ENCODE measurements at places on chromosomes 13 and 19.

- no peak for DNase-seq
These were observed 12.2 kb downstream of the UPF1 start for GRCh38 chr19:18843960-18844359.

GRCh38 chr19:22422211-22422610, at the start of gene ZNF98:
TSS of gene ZNF98 (minus strand) at chr19:22422346. CDS start at chr19:22422224, 122 bp downstream.
- peak; percentile 6 for DNase-seq

DNA sequence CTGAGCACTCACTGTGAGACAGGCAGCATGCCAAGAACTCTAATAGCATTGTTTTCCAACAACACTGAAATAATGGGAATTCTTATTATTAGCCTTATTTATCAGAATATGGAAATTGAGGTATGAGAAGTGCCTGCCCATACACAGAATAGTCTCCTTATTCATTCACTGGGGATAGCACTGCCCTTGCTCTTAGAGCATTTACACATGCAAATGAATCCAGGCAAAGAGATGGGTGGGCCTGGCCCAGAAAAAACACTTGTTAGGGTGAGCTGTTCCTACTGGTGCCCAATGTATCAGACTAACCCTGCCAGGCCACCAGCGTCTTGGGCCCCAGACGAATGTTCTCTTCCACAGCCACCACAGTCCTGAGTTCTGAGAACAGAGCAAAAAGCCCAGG, 112.9 kb downstream of the TUBA3C start:
- DNase-seq: no peak

DNA sequence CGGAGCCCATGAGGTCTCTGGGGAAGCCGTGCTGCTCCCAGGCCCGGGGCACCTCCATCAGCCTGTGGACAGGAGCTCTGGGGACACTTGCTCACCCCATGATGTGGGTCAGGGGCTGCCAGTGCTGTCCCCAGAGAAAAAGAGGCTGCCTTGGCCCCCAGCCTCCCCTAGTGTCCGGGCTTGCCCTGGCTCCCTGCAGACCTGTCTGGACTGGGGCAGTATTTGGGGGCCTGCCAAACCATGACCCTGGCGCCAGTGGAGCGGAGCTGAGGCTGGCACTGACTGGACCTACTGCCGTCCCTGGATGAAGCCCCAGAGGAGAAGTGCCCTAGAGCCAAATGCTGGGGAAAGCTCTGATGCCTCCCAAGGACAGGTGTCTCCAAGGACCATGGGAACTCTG, 30.4 kb downstream of the ELAVL1 start:
- DNase-seq: peak; percentile 23

DNA sequence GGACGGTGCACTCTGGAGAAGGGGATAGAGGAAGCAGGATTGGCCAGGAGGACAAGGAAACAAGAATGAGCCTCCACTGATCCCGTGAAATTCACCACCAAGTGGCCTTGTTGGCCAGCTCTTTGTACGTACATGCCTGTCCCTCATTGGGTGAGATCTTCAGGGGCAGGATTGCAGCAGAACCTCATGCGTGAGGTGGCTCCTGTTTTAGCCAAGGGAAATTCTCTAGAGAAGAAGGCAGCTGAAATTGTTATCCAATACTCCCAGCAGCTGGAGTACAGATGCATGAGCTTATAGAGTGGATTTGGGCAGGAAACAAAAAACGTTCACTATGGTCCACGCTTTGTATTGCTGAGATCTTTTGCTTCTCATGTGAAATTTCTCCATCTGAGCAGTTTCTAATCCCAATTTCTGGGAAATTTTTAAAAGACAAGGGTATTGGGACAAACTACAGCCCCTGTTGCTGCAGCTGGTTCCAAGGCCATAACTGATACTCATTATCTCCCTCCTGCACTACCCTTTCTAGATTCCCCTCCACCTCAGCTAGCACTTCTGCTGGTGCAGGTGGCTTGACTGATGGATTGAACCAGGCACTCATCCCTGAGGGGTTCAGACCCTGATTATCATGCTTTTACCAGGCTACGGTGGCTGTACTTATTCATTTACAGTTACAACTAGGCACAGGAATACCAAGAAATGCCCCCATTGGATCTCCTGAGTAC, 3.9 kb upstream of the RNF6 start:
- DNase-seq: no peak

GRCh38 chr13:25707726-25708125, 336.0 kb downstream of the ATP8A2 start:
- DNase-seq: no peak

- DNase-seq: peak; percentile 58
These were observed 564 bp downstream of the HS6ST3 start for GRCh38 chr13:96090240-96091101.

GRCh38 chr13:98370806-98371515, 193.9 kb upstream of the RNF113B start:
- DNase-seq: peak; percentile 75

GRCh38 chr19:39328046-39328705, 7.5 kb upstream of the LRFN1 start:
- DNase-seq: peak; percentile 86

GRCh38 chr19:53904909-53905308, 4.2 kb upstream of the CACNG7 start:
- no peak for DNase-seq

DNA sequence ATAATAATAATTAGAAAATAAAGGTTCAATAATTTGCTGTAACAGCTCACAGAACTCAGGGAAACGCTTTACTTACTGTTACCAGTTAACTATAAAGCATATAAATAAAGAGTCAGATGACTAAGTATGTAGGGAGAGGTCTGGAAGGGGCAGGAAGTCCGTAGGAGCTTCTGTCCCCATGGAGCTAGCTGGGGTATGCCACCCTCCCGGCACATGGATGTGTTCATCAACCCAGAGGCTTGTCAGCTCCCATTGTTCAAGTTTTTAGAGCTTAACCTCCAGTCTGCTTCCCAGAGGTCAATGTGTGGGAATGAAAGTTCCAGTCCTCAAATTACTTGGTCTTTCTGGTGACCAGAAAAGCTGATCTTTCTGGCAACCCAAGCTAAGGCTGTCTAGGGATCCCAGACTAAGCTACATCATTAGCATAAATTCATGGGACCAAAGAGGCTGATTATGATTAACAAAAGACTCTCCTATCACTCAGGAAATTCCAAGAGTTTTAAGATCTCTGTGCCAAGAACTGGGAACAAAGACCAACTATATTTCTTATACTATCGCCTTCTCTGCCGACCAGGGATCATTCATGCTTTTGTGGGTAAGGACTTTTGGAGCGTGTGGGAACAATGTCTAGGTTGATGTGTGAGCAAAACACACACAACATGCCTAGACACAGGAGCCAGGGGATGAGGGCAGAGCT, 31.7 kb upstream of the ZNF507 start:
- no peak for DNase-seq

DNA sequence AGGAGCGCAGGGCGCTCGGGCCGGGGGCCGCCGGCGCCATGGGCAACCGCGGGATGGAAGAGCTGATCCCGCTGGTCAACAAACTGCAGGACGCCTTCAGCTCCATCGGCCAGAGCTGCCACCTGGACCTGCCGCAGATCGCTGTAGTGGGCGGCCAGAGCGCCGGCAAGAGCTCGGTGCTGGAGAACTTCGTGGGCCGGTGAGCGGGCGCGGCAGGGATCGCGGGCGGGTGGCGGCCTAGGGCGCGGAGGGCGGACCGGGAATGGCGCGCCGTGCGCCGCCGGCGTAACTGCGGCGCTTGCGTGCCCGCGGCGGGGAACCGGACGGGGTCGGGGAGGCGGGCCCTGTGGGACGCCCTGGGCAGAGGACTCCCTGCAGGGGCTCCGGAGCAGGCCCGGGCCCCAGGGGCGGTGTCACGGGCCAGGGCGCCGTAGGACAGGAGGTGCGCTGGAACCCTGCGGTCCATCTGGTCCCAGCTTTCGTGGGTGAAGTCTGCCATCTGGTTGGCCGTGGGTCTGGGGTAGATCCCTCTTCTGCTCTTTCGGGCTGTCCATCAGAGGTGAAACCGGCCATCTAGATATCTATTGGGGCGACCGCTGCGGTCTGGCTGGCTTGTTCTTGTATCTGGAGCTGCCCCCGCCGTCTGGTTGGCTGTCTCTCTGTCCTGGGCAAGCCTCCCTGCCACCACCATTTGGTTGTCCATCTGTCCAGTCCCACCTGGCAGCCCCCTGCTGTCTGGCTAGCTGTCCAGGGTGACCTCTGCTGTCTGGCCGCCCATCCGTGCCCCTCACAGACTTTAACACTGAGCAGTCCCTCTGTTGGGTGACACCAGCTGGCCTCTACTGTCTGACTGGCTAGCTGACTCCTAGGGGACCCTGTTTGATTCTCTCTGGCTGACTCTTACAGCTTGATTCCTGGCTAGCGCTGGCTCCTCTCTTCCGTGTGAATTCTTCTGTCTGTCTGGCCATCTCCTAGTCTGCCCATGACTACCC, 622 bp downstream of the DNM2 start:
- peak; percentile 74 for DNase-seq

DNA sequence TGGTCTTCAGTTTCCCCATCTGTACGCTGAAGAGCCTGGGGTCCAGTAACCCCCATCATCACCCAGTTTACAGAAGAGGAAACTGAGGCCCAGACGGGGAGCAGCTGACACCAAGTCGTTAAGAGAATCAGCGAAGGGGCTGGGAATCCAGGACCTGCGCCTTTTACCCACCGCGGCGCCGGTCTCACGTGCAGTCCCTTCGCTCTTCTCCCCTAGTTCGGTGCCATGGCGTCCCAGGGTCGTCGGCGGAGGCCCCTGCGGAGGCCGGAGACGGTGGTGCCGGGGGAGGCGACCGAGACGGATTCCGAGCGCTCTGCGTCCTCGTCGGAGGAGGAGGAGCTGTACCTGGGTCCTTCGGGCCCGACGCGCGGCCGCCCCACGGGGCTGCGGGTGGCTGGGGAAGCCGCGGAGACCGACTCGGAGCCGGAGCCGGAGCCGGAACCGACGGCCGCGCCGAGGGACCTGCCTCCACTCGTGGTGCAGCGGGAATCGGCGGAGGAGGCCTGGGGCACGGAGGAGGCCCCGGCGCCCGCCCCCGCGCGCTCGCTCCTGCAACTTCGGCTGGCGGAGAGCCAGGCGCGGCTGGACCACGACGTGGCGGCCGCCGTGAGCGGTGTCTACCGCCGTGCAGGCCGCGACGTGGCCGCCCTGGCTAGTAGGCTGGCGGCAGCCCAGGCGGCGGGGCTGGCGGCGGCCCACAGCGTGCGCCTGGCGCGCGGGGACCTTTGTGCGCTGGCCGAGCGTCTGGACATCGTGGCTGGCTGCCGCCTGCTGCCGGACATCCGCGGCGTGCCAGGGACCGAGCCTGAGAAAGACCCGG, 698 bp downstream of the BLOC1S3 start:
- peak; percentile 71 for DNase-seq

DNA sequence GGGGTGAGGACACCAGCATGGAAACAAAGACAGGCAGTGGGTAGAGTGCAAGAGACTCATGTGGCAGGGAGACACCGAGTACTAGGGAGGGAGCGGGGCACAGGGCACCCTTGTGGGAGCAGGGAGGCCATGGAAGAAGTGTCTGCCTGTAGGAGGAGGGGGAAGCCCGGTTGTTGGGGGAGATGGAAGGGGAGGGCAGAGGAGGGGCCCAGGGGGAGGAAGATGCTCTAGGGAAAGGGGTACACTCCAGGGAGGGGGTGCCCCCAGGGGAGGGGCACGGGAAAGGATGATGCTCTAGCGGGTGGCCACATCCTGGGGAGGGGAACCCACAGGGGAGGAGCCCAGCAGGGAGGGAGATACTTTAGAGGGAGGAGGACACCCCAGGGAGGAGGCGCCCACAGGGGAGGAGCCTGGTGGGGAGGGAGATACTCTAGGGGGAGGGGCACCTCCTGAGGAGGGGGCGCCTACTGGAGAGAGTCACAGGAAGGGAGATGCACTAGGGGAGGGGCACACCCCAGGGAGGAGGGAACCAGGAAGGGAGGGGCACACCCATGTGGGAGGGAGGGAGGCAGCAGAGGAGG, 24.9 kb downstream of the CPAMD8 start:
- no peak for DNase-seq

- DNase-seq: no peak
These were observed 371.1 kb downstream of the PCDH9 start for GRCh38 chr13:66859078-66859477.

DNA sequence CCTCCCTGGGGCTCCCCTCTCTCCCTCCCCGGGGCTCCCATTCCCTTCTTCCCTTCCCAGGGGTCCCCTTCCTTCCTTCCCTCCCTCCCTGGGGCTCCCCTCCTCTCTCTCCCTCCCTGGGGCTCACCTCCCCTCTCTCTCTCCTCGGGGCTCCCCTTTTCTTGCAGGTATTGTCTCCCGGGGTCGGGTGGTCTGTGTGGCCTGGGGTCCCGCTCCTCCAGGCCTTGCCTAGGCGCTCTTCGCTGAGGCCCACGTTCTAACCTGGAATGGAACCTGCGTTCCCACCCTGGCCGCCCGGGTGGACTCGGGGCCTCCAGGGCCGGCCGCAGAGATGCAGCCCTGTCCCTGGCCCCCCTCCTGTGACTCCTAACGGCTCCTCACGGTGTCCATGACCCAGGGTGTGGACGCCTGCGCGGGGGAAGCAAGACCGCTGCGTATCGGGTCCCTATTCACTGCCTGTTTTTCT, 940 bp upstream of the DCUN1D2 start:
- peak; percentile 56 for DNase-seq
